ENCODE measurements at places on chromosomes 6 and 20.
A peak's percentile ranks its signal among the peaks of the same experiment; 100 is the strongest.

GRCh38 chr20:19512886-19513677 lies 245.0 kb upstream of the RIN2 start:
- DNase-seq = no peak

DNA sequence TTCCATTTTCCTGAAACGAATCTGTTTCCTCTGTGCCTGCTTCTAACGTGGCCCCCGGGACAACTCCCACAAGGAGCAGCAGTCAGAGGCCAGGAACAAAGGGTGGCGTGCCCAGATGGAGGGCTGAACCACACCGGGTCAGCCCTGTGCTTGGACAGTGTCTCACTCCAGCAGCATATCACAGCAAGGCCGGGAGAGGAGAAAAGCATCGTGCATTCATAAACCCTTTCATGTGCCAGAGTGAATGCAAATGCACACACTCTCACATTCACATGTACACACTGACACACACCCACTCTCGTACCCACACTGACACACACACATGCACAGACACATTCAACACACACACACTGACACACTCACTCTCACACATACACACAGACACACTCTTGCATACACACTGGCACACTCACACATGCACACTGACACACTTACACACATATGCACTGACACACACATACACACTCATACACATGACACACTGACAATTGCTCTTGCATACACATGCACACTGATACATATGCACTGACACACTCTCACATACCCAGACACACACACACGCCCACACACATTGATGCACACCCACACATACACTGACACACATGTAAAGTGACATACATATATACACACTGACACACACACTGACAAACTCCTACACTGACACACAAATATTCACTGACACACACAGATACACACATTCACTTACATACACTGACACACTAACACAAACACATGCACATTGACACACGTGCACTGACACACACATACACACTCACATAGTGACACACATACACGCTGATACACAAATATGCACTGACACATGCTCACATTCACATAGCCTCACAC lies 237.0 kb downstream of the LRFN2 start:
- DNase-seq = no peak

- no peak for DNase-seq
These were observed 101.5 kb downstream of the PHACTR3 start for GRCh38 chr20:59705651-59706399.

- no peak for DNase-seq
These were observed 333.0 kb downstream of the CD83 start for GRCh38 chr6:14450578-14450977.

DNA sequence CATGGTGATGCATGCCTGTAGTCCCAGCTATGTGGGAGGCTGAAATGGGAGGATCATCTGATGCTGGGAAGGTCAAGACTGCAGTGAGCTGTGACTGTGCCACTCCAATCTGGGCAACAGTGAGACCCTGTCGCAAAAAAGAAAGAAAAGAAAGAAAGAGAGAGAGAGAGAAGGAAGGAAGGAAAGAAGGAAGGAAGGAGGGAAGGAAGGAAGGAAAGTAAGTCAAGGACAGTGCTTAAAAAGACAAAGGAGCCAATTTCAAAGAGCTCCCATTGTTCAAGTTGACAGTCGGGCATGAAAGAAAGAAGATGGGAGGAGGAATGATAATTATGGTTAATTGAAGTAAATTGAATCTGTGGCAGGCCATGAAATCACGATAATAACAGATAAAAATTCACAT lies 16.2 kb downstream of the C6orf15 start:
- DNase-seq = no peak

- DNase-seq = peak; percentile 17
These were observed at the start of gene RRAGD for GRCh38 chr6:89412071-89413005. RRAGD (minus strand) TSS chr6:89412273; CDS start chr6:89411993, 280 bp downstream.

DNA sequence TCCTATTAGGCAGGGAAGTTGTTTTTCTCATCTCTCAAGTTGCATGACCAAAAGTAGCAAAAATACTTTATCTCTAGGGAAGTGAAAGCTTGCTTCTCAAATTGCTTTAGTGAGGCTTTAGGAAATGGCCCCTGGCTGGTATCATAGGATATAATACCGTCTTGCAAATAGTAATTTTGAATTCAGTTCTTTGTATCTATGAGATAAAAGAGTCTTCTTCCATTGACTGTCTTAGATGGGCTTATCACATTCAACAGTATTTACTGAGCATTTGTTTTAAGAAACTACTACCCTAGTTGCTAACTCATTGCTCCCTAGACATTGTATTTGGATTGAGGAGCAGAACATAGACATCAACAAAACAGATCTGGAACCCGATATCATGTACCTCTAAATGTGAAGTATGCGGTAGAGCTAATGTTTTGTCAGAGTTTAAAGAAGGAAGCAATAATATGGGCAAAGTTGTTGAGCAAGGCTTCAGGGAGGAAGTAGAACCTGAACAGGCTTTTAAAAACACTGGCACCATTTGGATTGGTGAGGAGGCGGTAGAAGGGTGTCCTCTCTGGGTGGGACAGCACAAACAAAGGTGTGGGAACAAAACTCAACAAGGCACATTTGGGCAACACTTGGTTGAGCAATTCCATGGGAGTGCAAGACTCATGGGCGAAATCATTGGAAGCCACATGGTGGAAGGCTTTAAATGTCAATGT lies 101.5 kb downstream of the SGK1 start:
- no peak for DNase-seq

GRCh38 chr6:97198046-97198565 lies 84.9 kb downstream of the MMS22L start:
- DNase-seq = no peak

DNA sequence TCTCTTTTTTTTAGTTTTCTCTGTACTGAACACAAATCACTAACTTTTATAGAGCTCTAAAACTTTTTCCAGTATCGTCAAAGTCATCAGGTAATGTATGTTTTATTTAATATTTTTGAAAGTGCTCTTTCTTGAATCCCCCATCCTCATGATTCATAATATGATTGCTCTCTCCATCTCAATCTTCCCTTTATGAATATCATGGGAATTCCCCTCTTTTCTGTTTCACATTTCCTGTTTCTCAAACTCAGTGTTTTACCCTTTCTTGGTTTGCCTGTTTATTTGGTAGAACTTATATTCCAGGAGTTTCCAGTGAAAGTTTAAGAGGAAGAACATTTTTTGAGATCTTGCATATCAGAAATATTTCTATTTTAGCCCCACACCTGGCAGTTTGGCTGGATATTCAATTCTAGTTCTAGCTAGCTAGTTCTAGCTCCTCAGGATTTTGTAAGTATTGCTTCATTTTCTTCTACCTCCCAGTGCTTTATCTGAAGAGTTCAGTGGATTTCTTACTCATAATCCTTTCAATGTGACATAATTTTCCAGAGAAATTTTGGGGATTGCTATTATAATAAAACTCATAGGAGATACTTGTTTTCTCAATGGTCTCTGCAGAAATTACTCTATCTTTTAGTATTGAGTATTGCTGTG lies 6.1 kb upstream of the C6orf58 start:
- DNase-seq = no peak
